ENCODE measurements at places on chromosomes 12 and 14.

DNA sequence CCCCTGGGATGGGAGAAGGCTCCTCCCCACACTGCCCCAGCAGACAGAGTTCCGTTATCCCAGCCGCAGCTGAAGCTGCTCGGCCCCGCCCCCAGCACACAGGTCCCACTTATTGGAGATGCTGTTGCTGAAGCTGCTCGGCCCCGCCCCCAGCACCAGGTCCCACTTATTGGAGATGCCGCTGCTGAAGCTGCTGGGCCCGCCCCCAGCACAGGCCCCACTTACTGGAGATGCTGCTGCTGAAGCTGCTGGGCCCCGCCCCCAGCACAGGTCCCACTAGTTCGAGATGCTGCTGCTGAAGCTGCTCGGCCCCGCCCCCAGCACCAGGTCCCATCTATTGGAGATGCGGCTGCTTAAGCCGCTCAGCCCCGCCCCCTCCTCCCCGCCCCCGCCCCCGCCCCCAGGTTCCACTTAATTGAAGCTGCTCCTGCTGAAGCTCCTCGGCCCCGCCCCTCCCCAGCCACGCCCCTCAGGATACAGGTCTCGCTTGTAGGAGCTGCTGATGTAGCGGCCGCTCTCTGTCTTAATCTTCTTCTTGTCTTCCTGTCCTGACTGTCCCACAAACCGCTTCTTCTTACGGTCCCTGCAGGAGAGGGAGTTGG is 12.0 kb downstream of the CFAP73 start:
- no peak for DNase-seq

GRCh38 chr12:109289551-109289950 is 19.5 kb downstream of the FOXN4 start:
- DNase-seq, result no peak

GRCh38 chr12:119432949-119433348 is 98.4 kb downstream of the CCDC60 start:
- DNase-seq, result no peak

DNA sequence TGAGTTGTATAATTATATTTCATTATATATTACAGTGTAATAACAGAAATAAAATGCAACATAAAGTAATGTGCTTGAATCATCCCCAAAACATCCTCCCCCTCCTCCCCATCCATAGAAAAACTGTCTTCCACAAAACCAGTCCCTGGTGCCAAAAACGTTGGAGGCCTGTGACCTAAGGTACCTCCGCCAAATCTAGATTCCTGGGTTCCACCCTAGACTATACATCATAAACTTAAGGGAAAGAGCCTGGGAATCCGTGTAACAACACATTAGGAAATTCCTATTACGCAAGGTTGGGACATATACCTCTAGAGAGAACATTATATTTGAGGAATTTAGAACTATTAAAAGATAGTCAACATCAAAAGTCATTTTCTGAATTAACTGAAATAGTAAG is 38.0 kb downstream of the SPPL3 start:
- no peak for DNase-seq

GRCh38 chr12:117789195-117789912 is 179.4 kb downstream of the KSR2 start:
- no peak for DNase-seq

DNA sequence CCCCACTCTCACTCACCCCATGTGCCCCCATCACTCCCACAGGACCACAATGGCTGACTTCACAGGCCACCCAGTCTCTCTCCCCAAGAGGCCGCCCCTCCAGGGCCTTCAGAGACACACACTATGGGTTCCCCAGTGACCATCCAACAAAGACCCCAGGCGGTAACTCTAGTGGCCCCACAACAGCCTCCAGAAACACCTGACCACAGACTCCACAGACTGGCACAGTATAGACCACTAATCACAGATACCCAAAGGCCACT is 3.0 kb downstream of the ZNF605 start:
- DNase-seq, result no peak

DNA sequence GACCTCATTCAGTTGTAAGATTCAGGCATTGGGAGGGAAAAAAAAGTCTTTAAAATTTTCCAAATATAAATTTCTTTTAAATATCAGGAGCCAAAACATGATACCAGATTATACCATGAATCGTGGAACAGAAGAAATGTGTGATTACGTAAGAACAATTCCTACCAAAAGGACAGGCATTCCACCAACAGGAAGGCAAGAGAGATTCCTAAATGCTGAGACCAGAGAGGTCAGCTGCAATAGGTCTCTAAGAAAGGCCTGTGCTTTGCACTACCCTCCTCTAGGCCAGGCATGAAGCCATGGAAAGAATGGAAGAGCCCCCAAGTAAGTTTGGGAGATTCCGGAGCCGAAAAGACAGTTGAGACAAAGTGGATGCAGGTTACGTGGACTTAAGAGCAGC is 83.7 kb downstream of the PTGER2 start:
- no peak for DNase-seq

GRCh38 chr12:118237908-118238307 is 102.0 kb downstream of the PEBP1 start:
- DNase-seq, result no peak

- no peak for DNase-seq
These were observed 105.9 kb downstream of the RBM19 start for GRCh38 chr12:113860059-113860820.

DNA sequence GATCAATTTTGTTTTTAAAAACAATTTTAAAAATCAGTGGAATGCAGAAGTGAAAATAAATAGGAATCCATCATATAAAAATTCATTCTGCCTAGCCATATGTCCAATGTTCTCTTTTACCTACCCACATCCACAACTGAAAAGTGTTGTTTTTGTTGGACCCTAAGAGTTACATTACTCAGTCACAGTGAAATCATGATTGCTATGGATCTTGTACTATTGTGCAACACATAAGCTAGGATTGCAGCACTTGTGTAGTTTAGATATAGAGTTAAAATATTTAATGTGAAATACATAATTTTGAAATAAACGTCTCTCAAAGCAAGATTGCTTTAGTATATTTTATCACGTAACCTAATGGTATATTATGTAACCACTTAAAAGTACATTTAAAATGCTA is 213.3 kb upstream of the CLEC14A start:
- no peak for DNase-seq

DNA sequence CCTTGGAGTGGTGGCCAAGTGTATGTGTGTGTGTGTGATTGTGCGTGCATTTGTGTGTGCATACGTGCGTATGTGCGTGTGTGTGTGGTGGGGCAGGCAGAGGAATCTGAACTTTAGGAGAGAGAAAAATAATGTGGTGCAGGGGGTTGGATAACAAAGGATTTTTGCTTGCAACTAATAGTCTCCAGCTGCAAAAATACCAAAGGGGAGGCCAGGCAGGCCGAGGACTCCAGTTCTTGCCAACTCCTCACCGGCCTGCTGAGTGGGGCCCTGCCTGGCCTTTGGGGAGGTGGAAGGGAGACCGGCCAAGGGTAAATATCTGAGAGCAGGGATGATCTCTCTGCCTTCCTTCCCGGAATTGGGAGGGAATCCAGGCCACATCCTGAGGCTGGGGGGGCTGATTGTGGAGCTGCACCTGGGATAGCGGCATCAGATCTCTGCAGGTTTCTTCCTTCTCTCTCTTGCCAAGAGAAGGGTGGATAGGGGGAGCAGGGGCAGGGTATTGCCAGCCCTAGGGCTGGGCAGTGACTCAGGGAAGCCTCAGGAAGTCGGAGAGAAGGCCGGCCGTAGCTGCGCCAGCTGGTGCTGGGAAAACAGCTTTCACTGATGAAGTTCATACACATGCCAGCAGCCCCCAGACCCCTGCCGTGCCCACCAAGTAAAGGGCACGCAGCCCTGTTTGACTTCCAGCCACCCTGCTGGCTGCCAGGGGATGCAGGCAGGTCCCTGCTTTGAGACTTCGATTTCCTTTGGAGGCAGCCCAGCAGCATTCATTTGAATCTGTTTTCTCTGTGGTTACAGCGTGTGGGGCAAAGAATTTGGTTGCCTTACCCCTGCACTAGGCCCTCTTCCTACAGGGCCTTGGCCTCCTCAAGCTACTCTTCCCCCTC is 4.6 kb upstream of the LRP1-AS start:
- DNase-seq, result no peak

DNA sequence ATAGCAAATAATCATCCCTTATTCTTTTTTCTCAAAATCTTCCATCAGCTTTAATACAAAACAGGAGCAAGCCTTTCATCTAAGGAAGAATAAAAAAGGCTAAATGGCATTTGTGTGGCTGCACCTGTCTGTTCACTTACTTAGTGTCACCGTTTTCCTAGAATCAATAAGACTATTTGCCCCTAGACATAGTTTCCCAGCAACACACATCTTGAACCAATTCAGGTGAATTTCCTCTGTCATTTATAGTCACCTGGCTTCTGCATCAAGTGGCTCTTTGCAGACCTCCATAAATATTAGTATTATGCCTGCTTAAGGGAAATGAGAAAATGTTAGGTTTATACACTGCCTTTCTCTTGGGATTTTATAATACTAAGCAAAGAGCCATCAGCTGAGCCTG is 17.4 kb upstream of the GCH1 start:
- no peak for DNase-seq

GRCh38 chr12:131693149-131693548 is 17.7 kb upstream of the SFSWAP start:
- DNase-seq, result no peak

DNA sequence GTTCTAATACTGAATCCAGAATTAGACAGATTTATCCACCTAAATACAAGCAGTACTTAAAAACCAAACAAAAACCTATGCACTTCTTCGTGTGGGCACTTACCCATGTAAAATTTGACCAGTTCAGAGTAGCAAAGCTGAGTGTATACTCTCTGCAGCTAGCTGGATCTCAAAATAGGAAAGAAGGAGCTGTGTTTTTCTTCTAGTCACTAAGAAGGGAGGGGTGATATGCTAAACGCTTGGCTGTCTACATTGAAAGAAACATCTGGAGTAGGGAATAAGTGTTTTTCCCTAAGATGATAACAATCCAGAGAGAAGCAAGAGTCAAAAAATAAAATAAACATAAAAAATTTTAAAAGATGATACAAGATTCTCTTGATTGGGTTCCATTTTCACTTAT is 20.0 kb downstream of the RBMS2 start:
- DNase-seq, result no peak

DNA sequence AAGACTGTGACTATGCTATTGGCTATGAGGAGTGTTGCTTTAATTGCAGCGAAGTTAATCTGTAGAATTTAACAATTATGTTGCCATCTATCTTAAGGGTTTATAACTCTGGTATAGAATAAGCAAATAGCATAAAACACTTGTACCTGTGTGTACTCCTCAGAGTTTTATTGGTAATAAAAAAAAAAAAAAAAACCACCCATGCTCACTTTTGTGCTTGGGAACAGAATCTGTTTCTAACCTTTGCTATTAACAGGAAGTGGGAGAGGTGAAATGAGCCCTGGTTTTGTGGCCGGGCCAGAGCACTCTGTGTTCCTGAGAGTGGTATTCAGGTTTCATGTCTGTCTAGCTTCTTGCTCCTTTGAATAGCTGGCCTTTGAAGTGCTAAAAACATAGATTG is 53.1 kb downstream of the PDE3A start:
- DNase-seq, result no peak
